Right ventricle myocardium superior (tissue), 1 donor: ENCODE measurements at places on chromosomes 7 and 10. TPM values are rescaled to one million over a fixed set of nuclear protein-coding genes. Genes with fewer than 3 reads are reported as not detected.

- no peak for DNase-seq
Observed at GRCh38 chr10:115711306-115711705, 561.7 kb downstream of the GFRA1 start.

DNA sequence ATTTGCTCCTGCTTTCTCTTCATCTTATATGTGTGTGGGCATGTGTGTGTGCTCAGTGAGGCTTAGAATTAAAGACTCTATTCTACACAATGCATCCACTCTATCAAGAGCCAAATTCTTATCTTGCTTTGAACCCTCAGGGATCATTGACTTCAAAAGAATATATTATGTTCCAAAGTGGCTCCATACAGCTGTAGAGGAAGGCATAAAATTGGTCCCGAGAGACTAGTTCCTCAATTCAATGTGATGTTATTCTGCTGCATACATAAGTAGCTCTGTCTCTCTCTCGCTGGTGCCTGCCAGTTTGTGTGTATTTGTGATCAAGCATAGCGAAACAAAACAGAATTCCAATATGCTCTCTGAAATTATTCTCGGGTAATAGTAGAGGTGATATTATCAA lies 997.9 kb upstream of the POT1 start:
- no peak for DNase-seq

Gene AKR1E2
- 5.1 TPM for total RNA-seq

Gene OPALIN
- total RNA-seq, result not detected
